ENCODE measurements at places on chromosomes 2 and 18. TPM values are rescaled to one million over a fixed set of nuclear protein-coding genes. Genes with fewer than 3 reads are reported as not detected.

DNA sequence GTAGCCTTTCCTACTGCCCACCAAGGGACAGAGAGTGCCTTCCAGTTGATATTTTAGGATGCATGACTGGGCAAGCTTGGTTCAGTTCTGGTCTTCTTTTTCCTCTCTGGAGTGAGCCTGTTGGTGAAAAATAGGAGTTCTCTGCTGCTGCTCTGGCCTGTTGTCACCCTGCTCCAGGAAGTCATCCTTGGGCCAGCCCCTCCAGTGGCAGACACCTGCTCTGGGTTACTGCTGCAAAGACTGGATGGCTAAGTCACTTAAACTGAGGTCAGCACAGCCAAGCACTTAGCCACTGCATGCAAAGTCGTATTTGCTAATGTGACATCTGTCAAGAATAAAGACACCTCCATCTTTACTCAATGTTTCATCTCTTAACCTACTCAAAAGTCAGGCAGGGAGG is 219.6 kb upstream of the ID2 start:
- DNase-seq: no peak
- H3K27me3 ChIP-seq: peaks cover 14% of the 10 kb centered on the region
- H3K4me1 ChIP-seq: no peaks in the 10 kb centered on the region
- no peaks in the 10 kb centered on the region for H3K36me3 ChIP-seq

- no peak overlapping the region for H3K27ac ChIP-seq
- no peaks in the 10 kb centered on the region for H3K36me3 ChIP-seq
- no peaks in the 10 kb centered on the region for H3K27me3 ChIP-seq
- no peaks in the 10 kb centered on the region for H3K4me1 ChIP-seq
- no peak overlapping the region for H3K4me3 ChIP-seq
- no peak for DNase-seq
Observed at GRCh38 chr2:205471776-205472175, 210.5 kb upstream of the NRP2 start.

DNA sequence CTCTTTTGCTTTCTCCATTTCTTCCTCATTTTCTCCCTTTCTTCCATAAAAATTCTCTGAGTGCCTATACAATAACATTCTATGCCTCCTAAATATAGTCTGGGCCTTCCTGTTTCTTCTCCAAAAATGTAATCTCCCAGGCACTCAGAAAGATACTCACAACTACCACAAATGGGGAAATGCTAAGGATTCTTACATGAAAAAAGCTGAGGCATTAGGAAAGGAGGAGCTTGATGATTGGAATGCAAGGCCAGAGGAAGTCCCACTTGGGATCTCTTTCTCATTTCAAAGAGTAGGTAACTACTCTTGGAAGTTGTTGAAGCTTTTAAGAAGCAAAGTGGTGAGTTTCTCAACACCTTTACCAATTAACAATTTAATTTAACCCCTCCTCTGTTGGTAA is 3.4 kb downstream of the VSNL1 start:
- no peaks in the 10 kb centered on the region for H3K36me3 ChIP-seq
- no peak overlapping the region for H3K4me3 ChIP-seq
- H3K4me1 ChIP-seq: no peaks in the 10 kb centered on the region
- DNase-seq: no peak

The CNDP1 gene
- not detected for total RNA-seq

GRCh38 chr18:57429167-57430078 is 5.8 kb upstream of the ONECUT2 start:
- no peak for DNase-seq
- peaks cover 73% of the 10 kb centered on the region for H3K27me3 ChIP-seq
- H3K27ac ChIP-seq: no peak overlapping the region
- no peak overlapping the region for H3K4me3 ChIP-seq

- no peaks in the 10 kb centered on the region for H3K4me1 ChIP-seq
Observed at GRCh38 chr18:74397572-74397971, 59.5 kb downstream of the DIPK1C start.

- peaks cover 28% of the 10 kb centered on the region for H3K36me3 ChIP-seq
- no peak for DNase-seq
- peaks cover 14% of the 10 kb centered on the region for H3K4me1 ChIP-seq
- no peaks in the 10 kb centered on the region for H3K27me3 ChIP-seq
- no peak overlapping the region for H3K27ac ChIP-seq
- H3K4me3 ChIP-seq: no peak overlapping the region
Observed at GRCh38 chr2:191686066-191686465, 8.1 kb downstream of the NABP1 start.

GRCh38 chr2:111057721-111058120 is 63.0 kb upstream of the BCL2L11 start:
- H3K4me3 ChIP-seq: no peak overlapping the region
- H3K36me3 ChIP-seq: no peaks in the 10 kb centered on the region
- no peaks in the 10 kb centered on the region for H3K4me1 ChIP-seq

- no peaks in the 10 kb centered on the region for H3K27me3 ChIP-seq
- no peak overlapping the region for H3K27ac ChIP-seq
- H3K36me3 ChIP-seq: no peaks in the 10 kb centered on the region
- no peak overlapping the region for H3K4me3 ChIP-seq
- DNase-seq: no peak
Observed at GRCh38 chr2:60715561-60715960, 40.5 kb upstream of the PAPOLG start.

The MYO3B gene
- not detected for total RNA-seq

GRCh38 chr2:112958428-112959108 is 19.2 kb upstream of the IL36G start:
- no peaks in the 10 kb centered on the region for H3K36me3 ChIP-seq
- no peaks in the 10 kb centered on the region for H3K4me1 ChIP-seq
- no peak overlapping the region for H3K4me3 ChIP-seq
- peak; percentile 57 for DNase-seq
- H3K27ac ChIP-seq: no peak overlapping the region
- peaks cover 35% of the 10 kb centered on the region for H3K27me3 ChIP-seq

DNA sequence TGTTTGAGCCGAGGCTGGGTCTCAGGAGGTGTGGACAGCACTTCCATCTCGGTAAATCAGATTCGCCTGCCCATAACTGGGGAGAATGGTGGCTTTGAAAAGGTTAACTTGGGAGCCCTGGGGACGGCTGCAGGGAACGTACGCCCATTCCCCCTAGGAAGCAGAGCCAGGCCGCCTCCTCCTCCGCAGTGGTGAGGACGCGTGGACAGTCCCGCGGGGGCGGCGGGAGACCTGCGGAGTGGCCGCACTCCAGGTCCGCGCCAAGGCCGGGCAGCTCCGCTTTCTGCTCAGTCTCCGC is 845 bp upstream of the MYCN start:
- peaks cover 33% of the 10 kb centered on the region for H3K27me3 ChIP-seq
- no peak for DNase-seq
- H3K4me1 ChIP-seq: no peaks in the 10 kb centered on the region
- H3K36me3 ChIP-seq: no peaks in the 10 kb centered on the region
- no peak overlapping the region for H3K27ac ChIP-seq
- no peak overlapping the region for H3K4me3 ChIP-seq

The CD28 gene
- not detected for total RNA-seq

- H3K4me3 ChIP-seq: no peak overlapping the region
- peaks cover 4% of the 10 kb centered on the region for H3K4me1 ChIP-seq
- no peaks in the 10 kb centered on the region for H3K27me3 ChIP-seq
- H3K36me3 ChIP-seq: no peaks in the 10 kb centered on the region
- H3K27ac ChIP-seq: no peak overlapping the region
Observed at GRCh38 chr2:133812826-133813617, 244.8 kb upstream of the NCKAP5 start.

The SPC25 gene
- 2.0 TPM for total RNA-seq

The KHK gene
- total RNA-seq: 0.56 TPM

DNA sequence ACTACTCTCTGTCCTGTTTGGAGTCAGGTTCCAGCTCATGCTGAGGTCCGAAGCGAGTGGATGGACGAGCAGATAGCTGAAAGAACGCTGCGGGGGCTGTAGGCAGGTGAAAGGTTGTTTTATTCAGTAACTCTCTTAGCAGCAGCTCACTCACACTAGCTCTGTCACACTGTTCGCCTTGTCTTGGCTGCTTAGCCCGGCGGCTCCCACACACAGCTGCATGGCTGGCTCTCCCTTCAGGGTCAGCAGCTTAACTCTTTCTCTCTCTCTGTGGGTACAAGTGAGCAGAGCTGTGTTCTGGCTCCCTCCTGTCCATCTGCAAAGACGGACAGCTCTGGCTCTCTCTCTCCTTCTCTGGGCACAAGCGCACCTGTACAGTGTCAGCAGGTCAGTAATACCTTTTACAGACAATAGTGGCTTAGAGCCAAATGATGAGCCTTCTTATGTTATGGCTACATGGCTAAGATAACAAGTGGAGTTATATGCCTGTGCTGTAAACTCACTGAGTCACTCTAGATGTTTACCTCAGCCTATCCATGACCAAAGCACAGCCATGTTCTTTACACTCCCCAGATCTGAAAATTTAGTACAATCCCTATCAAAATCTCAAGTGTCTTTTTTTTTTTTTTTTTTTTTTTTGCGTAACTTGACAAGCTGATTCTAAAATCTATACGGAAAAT is 149.3 kb downstream of the GALNT1 start:
- H3K27me3 ChIP-seq: peaks cover 2% of the 10 kb centered on the region
- no peak overlapping the region for H3K27ac ChIP-seq
- H3K4me3 ChIP-seq: no peak overlapping the region
- no peaks in the 10 kb centered on the region for H3K36me3 ChIP-seq
- H3K4me1 ChIP-seq: no peaks in the 10 kb centered on the region
- peak; percentile 4 for DNase-seq

The NEU2 gene
- not detected for total RNA-seq

GRCh38 chr2:185050804-185051203 is 452.5 kb downstream of the ZNF804A start:
- no peak overlapping the region for H3K27ac ChIP-seq
- no peaks in the 10 kb centered on the region for H3K4me1 ChIP-seq
- no peaks in the 10 kb centered on the region for H3K36me3 ChIP-seq
- no peak overlapping the region for H3K4me3 ChIP-seq
- no peak for DNase-seq

DNA sequence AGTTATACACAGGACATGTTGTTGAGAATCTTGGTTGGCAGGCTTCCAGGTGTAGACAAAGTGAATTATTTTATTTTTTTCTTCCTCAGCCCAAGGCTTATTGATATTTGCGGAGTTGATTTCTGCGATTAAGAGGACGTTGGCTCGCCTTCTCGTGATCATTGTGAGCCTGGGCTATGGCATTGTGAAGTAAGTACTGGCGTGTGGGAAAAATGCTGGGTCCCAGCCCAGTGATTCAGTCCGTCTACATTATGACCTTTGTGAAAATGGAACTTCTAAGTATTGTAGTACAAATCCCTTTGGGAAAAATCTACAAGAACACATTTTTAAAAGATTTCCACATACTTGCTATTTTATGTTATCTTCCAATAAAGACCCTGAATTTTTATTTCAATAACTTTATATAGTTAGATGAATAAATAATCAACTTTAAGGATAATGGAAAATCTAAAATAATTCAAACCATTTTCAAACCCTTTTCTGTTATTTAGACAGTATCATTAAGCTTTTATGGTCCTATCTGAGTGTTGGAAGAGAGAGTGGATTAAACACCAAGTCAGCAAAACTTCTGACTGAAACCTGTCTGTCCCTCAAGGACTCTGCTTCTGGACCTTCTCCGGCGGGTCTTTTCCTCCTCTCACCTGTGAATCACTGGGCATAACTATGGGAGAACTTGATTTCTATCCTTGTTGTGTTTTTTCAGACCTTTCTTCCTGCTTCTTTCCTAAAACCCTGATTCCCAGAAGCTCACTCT is 31.0 kb downstream of the TMEM87B start:
- H3K4me1 ChIP-seq: peaks cover 8% of the 10 kb centered on the region
- peaks cover 57% of the 10 kb centered on the region for H3K36me3 ChIP-seq
- H3K27me3 ChIP-seq: no peaks in the 10 kb centered on the region
- H3K27ac ChIP-seq: no peak overlapping the region
- no peak overlapping the region for H3K4me3 ChIP-seq

DNA sequence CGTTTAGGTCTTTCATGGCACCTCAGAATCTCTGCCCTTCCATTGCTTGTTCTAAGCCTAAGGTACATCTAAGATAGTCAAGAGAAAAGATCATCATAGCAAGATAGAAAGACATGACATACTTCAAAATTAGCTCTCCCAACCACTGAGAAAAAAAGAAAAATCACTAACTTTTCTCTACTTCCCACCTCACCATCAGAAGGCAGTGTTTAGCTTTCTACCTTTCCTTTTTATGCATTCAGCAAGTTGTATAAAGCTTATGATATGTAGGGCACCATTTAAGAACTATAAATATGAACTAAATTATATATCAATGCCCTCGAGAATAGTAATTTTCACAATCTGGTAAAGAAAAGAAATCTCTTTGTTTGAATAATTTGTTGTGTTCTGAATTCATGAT is 331.8 kb upstream of the VWC2L start:
- H3K4me3 ChIP-seq: no peak overlapping the region
- no peak for DNase-seq
- H3K27me3 ChIP-seq: no peaks in the 10 kb centered on the region
- H3K4me1 ChIP-seq: no peaks in the 10 kb centered on the region

The SPATA3 gene
- total RNA-seq: not detected

GRCh38 chr2:231336700-231337099 is 58.8 kb upstream of the B3GNT7 start:
- peaks cover 35% of the 10 kb centered on the region for H3K36me3 ChIP-seq
- no peak overlapping the region for H3K4me3 ChIP-seq
- DNase-seq: no peak
- H3K27me3 ChIP-seq: no peaks in the 10 kb centered on the region
- no peaks in the 10 kb centered on the region for H3K4me1 ChIP-seq

The POTEF gene
- not detected for total RNA-seq

DNA sequence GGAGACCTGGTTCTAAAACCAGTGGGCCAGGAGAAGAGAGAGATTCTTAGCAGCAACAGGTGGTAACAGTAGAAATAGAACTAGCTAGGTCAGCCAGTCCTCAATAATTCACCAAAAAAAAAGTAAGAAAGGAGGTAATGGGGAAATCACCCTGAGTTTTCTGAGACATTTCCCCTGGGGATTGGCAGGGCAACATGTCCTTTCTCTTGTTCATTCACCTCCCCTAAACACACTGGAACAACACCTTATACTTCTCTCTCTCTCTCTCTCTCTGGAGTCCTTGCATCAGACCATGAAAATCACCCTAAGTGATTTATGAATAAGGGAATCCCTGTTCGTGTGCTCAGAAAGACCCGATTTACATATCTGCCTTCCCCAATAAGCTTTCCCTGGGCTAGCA is 64.8 kb downstream of the COX7A2L start:
- H3K4me1 ChIP-seq: peaks cover 2% of the 10 kb centered on the region
- DNase-seq: no peak
- no peaks in the 10 kb centered on the region for H3K27me3 ChIP-seq
- H3K27ac ChIP-seq: no peak overlapping the region

DNA sequence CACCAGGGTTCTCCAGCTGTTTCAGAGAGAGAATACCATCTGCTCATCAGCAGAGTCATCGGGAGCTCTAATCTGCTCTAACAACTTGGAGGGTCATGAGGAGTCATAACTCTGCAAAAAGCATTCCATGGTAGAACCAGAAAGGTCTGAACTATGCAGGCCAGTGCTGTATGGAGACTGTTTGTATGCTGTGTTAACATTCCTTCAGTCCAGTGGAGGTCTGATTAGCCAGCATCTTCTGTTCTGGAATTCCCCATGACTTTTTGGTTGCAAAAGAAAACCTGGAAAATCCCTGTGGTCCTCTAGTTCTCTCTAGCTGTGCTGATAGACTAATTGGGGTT is 9.4 kb upstream of the ITGB6 start:
- peak overlapping the region; percentile 82 for H3K27ac ChIP-seq
- peaks cover 34% of the 10 kb centered on the region for H3K4me1 ChIP-seq
- no peak overlapping the region for H3K4me3 ChIP-seq
- no peaks in the 10 kb centered on the region for H3K36me3 ChIP-seq
- H3K27me3 ChIP-seq: no peaks in the 10 kb centered on the region

Measured in IMR-90 (cell line).